ENCODE measurements at places on chromosomes 11 and 22.

DNA sequence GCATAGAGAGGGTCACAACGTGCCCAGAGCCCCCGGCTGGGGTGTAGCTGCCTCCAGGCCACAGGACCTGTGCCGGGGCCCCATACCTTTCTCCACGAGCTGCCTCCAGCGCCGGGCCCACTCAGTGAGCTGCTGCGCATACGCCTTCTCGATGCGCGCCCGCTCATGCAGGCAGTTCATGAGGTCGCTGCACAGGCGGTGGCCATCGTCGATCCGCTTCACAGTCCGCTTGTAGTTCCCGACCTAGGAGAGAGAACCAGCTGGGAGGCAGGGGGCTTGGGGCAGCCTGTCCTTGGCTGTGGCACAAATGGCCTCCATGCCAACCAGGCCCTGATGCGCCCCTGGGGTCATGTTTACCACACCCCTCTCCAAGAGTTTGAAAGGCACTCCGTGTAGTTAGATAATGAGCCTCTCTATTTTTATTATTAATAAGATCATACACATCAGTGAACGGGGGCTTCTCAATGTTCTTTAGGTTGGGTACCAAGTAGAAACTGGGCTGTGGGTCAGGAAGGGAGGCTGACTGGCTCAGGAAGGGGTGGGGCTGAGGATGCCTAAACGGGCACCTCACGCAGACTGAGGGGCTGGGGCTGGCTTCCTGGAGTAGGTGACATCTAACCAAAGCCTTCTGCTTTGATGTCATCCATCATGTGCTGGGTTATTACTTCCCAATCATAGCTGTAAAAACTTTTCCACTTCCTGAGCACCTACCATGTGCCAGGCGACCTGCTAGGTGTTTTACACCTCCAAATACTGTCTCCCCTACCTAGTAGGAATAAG is 36.5 kb upstream of the ARFGAP3 start:
- H3K27me3 ChIP-seq, result no peaks in the 10 kb centered on the region
- peaks cover 45% of the 10 kb centered on the region for H3K4me1 ChIP-seq
- no peaks in the 10 kb centered on the region for H3K36me3 ChIP-seq
- DNase-seq, result no peak
- peak overlapping the region; percentile 90 for H3K27ac ChIP-seq
- H3K4me3 ChIP-seq, result peak overlapping the region; percentile 20

DNA sequence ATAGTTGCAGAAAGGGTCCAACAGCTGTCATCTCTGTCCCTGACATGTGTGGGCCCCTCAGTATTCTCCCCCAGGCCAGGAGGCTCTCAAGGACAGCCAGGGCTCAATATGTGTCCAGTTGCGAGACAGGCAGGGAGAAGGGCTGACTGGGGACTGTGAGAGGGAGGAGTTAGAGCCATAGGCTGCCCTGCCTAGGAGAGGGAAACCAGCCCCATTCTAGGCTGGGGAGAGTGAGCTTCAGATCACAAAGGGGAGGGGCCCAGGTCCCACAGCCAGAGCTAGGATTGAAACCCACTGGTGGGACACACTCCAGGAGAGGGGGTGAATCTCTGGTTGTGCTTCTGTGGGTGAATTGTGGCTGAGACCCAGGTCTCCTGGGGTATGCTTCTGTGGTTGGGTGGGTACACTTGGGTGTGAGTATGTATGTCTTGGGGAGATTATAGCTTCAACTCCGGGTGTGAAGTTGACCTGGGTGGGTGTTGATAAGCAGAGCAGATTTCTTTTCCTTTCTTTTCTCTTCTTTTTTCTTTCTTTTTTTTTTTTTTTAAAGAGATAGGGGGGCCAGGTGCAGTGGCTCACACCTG is 2.1 kb upstream of the CARNS1 start:
- DNase-seq, result no peak
- peaks cover 84% of the 10 kb centered on the region for H3K4me1 ChIP-seq
- H3K27ac ChIP-seq, result peak overlapping the region; percentile 9
- H3K27me3 ChIP-seq, result no peaks in the 10 kb centered on the region
- peak overlapping the region; percentile 73 for H3K4me3 ChIP-seq

DNA sequence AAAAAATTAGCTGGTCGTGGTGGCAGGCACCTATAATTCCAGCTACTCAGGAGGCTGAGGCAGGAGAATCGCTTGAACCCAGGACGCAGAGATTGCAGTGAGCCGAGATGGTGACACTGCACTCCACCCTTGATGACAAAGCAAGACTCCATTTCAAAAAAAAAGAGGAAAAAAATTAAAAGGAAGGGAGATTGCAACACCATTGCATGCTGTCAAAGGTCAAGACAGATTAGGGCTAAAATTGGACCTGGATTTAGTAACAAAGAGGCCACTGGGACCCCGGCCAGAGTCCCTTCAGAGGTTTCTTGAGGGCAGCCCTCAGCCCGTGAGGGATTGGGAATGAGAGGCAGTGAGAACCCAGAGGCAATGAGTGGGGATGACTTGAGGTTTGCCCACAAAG is 8.2 kb upstream of the MAFF start:
- H3K27me3 ChIP-seq, result peaks cover 43% of the 10 kb centered on the region
- no peaks in the 10 kb centered on the region for H3K36me3 ChIP-seq

DNA sequence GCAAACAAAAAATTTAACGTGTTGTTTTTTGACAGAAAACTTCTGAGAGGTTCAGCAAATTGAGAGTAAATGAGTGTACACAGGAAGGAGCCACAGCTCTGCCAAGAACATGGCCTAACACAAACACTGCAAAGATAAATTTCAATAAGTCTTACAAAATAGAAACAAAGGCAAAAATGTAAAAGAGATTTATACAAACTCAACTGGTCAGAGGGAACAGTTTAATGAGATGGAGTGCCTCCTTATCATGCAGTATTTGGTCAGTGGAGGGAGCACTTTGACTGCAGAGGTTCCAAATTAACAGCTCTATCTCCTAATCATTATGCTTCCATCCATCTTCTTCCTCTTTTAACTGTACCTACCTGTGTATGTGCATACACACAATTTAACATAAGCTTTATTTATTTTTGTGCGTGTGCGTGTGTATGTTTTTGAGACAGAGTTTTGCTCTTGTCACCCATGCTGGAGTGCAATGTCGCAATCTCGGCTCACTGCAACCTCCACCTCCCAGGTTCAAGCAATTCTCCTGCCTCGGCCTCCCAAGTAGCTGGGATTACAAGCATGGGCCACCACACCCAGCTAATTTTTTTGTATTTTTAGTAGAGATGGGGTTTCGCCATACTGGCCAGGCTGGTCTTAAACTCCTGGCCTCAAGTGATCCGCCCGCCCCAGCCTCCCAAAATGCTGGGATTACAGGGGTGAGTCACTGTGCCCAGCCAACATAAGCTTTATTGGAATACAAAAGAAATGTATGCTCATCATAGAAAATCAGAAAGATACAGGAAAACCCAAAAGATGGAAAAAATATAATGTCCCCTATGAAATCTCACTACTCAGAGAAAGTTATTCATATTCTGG is 111.9 kb downstream of the MRTFA start:
- H3K27me3 ChIP-seq, result no peaks in the 10 kb centered on the region
- no peak overlapping the region for H3K4me3 ChIP-seq
- H3K36me3 ChIP-seq, result peaks cover 4% of the 10 kb centered on the region
- H3K4me1 ChIP-seq, result peaks cover 6% of the 10 kb centered on the region
- no peak overlapping the region for H3K27ac ChIP-seq
- DNase-seq, result no peak

GRCh38 chr11:35245056-35245455 is 106.1 kb downstream of the CD44 start:
- no peak for DNase-seq
- H3K27me3 ChIP-seq, result no peaks in the 10 kb centered on the region
- no peaks in the 10 kb centered on the region for H3K4me1 ChIP-seq

GRCh38 chr11:45163956-45164575 is 17.6 kb downstream of the PRDM11 start:
- no peak for DNase-seq
- no peaks in the 10 kb centered on the region for H3K36me3 ChIP-seq
- peak overlapping the region; percentile 61 for H3K27ac ChIP-seq
- H3K27me3 ChIP-seq, result no peaks in the 10 kb centered on the region

GRCh38 chr22:42176255-42176915 is 45.8 kb upstream of the CYP2D6 start:
- H3K36me3 ChIP-seq, result peaks cover 21% of the 10 kb centered on the region
- DNase-seq, result no peak
- peak overlapping the region; percentile 42 for H3K27ac ChIP-seq
- no peak overlapping the region for H3K4me3 ChIP-seq
- H3K4me1 ChIP-seq, result peaks cover 35% of the 10 kb centered on the region

GRCh38 chr22:49705216-49705971 is 122.3 kb downstream of the BRD1 start:
- DNase-seq, result no peak
- H3K27me3 ChIP-seq, result peaks cover 79% of the 10 kb centered on the region
- H3K27ac ChIP-seq, result no peak overlapping the region
- no peak overlapping the region for H3K4me3 ChIP-seq

DNA sequence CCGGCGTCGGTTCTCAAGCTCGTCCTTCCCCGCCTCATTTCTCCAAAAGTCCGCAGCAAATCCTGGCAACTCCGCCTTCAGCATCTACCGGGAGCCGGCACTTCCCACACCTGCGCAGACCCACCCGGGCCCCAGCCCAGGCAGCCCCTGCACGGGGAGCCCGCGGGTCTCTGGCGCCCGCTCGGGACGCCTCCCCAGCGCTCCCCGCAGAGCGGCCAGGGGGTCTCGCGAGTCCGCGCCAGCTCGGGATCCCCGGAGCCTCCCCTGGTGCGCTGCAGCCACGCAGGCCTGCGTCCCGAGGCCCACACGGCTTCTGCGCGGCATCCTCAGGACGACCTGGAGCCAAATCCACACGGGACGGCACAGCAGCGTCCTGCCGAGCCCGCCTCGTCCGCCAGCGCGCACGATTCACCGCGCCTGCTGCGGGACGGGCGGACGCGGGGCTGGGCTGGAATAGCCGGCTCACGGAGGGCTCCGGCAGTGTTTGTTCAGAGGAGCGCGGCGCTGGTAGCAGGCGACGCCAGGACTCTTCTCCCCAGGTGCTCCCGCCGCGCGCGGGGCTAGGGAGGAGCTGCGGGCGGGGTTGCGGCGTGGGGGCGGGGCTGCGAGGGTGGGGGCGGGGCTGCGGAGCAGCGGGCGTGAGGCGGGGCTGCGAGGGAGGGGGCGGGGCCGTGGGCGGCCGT is 816 bp upstream of the PHRF1 start:
- no peaks in the 10 kb centered on the region for H3K36me3 ChIP-seq

DNA sequence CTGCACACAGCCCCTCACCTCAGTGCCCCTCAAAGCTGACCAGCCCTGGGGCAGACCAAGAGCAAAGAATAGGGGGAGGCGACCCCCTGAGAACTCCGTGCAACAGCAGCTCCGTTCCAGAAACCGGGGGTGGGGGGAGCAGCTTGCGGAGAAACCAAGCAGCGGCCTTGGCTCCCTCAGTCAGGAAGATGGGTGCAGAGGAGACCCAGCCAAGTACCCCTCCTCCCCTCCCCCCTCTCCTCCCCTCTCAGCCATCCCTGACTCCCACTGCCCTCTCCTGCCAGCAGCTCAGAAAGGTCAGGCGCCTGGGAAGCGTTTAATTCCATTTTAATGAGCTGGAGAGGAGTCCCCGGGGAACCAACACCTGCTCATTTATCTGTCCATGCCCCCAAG is 78.9 kb downstream of the PDE2A start:
- no peak overlapping the region for H3K27ac ChIP-seq
- DNase-seq, result no peak

GRCh38 chr22:47000888-47001287 is 238.4 kb downstream of the TBC1D22A start:
- H3K27me3 ChIP-seq, result no peaks in the 10 kb centered on the region
- peaks cover 21% of the 10 kb centered on the region for H3K4me1 ChIP-seq
- no peak for DNase-seq
- no peak overlapping the region for H3K4me3 ChIP-seq
- H3K36me3 ChIP-seq, result peaks cover 7% of the 10 kb centered on the region

- H3K4me1 ChIP-seq, result no peaks in the 10 kb centered on the region
- H3K27ac ChIP-seq, result peak overlapping the region; percentile 7
- no peaks in the 10 kb centered on the region for H3K27me3 ChIP-seq
- H3K36me3 ChIP-seq, result peaks cover 10% of the 10 kb centered on the region
- no peak overlapping the region for H3K4me3 ChIP-seq
These were observed 62.5 kb upstream of the SUSD2 start for GRCh38 chr22:24118689-24119384.

GRCh38 chr22:42747701-42748513 is 27.2 kb upstream of the A4GALT start:
- H3K27me3 ChIP-seq, result no peaks in the 10 kb centered on the region
- H3K4me1 ChIP-seq, result no peaks in the 10 kb centered on the region
- no peaks in the 10 kb centered on the region for H3K36me3 ChIP-seq
- DNase-seq, result no peak
- no peak overlapping the region for H3K4me3 ChIP-seq

DNA sequence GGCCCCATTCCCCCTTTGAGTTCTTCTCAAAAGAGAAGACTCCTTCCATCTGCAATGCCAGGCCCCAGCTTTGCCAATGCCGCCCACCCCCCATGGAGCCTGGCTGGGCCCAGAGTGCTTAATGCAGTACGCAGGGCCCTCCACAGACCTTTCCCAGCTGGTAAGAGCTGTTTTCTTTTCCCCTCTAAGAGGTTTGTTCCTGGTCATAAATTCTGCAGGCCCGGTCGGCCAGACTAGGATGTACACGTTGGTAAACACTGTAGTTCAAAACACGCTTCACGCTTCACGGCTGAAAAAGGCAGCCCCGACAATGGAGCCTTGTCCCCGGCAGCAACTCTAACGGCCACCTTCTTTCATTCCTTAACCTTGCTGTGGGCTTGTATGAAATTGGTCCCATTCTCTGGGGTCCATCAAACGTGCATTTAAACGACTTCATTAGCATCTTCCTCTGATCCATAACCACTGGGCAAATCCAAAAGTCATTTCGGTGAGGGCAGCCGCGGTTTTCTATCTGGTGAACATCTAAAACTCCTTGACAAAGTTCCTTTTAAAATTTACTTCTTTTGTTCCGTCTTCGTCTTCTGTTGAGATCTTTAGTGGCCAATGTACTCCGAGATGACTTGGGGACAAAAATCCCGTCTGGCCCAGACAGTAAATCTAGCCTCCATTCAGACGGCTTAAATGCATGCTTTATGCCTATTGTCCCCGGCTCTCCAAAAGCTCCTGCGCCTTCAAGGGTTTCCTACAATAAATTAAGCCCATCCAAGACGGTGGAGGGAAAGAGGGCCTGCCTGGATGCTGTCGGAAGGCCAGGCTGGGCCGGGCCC is 60.0 kb upstream of the MYEOV start:
- peaks cover 39% of the 10 kb centered on the region for H3K27me3 ChIP-seq
- H3K4me1 ChIP-seq, result no peaks in the 10 kb centered on the region
- DNase-seq, result no peak

GRCh38 chr11:30914143-30914762 is 328.1 kb upstream of the MPPED2 start:
- peaks cover 24% of the 10 kb centered on the region for H3K27me3 ChIP-seq
- no peak for DNase-seq
- no peak overlapping the region for H3K4me3 ChIP-seq
- no peaks in the 10 kb centered on the region for H3K4me1 ChIP-seq

GRCh38 chr11:94090401-94090800 is 38.2 kb upstream of the PANX1 start:
- DNase-seq, result no peak
- H3K4me1 ChIP-seq, result no peaks in the 10 kb centered on the region
- no peak overlapping the region for H3K27ac ChIP-seq
- H3K4me3 ChIP-seq, result no peak overlapping the region
- no peaks in the 10 kb centered on the region for H3K36me3 ChIP-seq
- H3K27me3 ChIP-seq, result peaks cover 4% of the 10 kb centered on the region
